ENCODE measurements at places on chromosomes 4 and X.

DNA sequence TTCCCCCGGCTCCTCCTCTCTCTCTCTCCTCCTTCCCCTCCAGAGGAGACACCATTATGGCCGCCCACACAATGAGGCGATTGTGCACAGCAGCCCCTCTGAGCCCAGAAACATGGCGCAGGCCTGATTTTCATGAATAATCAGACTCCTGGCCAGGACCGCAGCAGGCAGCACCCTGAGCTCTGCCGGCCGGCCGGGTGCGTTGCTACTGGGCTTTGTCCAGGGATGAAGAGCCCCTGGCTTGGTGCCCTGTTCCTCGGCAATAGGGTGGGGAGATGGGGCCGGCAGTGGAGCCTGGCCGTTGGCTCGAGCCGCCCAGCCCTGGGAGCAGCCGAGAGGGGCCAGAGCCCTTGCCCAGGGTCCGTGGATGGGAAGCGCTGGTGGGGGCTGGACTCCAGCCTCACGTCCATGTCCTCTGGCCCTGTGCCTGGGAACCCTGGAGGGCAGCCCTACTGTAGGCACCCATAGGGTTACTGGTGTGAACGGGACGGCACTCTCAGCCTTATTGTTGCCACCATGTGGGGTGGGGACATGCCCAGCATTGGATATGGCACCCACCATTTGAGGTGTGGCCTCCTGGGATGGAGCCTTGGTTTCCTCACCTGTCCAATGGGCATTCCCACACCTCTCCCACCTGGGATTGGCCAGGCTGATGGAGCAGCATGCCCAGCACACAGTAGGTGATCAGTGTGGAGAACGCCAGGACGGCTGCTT lies 103.0 kb downstream of the SORCS2 start:
- no peak for DNase-seq

- DNase-seq: no peak
Measured at GRCh38 chr4:22869235-22869634, 176.5 kb downstream of the GBA3 start.

- DNase-seq: no peak
Measured at GRCh38 chr4:108297605-108298004, 128.9 kb upstream of the LEF1 start.

- DNase-seq: peak; percentile 64
Measured at GRCh38 chrX:64205441-64205734, at the start of gene AMER1. AMER1 (minus strand) TSS chrX:64205708; CDS start chrX:64193286, 12,422 bp downstream.
